ENCODE measurements at places on chromosomes 11 and 22.

DNA sequence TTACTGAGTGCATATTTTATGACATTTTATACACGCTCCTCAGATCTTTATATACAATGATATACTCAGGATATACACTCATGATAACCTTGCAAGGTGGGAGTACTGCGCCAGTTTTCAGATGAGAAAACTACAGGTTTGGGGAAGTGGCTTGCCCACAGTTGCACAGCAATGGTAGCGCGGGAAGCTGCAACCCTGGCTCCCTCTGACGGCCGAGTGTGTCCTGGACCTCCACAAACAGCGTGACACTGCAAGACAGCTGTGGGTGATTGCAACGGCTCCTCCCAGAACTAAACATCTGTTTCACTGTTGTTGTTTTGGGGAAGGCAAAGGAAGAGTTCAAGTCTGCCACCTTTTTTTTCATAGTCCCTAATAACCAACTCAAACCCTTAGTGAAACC lies 47.0 kb downstream of the PACSIN2 start:
- DNase-seq = no peak

DNA sequence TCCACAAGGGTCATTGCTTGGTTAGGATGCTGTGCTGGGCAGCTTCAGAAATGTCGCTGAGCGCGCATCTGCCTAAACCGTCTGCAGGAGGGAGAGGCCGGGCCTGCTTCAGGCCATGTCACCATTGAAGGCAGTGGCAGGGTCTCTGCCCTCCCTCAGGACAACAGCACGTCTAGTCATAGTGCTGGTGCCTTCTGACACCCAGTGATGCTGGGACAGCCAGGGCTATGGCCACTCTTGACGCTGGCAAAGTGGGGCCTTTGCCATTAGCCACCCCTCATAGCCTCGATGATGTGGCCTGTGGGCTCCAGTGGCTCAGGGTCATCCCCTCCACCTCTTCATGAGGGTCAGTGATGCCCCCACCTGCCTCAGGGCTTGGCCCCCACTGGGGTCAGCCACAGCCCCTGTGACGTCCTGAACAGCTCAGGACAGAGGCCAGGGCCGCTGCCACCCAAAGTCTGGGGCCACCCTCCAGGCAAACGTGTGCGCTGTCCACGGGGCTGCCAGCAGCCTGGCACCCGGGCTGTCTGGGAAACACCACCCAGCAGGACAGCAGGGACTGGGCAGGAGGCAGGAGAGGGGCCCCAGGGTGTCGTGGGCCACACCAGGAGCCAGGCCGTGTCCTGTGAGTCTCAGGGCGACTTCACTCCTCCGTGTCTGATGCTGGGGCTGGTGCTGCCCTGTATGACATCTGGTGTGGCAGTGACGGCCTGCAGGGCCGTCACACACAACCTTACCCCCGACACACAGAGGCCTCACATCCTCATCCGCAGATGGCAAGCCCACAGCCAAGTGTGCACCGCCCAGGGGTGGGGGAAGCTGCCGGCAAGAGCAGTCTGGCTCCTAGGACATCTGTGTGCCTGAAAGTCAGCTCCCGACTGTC lies 42.5 kb downstream of the CERK start:
- no peak for DNase-seq

DNA sequence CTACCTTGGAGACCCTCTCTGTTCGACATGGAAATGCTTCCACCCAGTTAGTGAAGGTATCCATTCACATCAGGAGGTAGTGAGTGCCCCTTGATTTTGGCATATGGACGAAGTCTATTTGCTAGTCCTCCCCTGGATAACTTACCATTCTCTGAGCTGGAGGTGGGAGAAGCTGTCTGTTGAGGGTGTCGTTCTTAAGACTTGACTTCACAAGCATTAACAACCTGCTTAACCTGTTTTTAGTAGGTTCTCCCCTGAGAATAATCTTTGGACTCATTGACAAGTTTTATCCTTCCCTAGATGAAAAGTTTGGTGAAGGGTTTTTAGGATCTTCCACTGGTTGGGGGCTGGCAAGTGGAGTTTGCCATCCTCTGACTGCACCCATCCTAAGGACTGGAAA lies 1053.8 kb upstream of the CNTN5 start:
- no peak for DNase-seq

GRCh38 chr11:16880184-16880801 lies 133.9 kb downstream of the PLEKHA7 start:
- DNase-seq = no peak

DNA sequence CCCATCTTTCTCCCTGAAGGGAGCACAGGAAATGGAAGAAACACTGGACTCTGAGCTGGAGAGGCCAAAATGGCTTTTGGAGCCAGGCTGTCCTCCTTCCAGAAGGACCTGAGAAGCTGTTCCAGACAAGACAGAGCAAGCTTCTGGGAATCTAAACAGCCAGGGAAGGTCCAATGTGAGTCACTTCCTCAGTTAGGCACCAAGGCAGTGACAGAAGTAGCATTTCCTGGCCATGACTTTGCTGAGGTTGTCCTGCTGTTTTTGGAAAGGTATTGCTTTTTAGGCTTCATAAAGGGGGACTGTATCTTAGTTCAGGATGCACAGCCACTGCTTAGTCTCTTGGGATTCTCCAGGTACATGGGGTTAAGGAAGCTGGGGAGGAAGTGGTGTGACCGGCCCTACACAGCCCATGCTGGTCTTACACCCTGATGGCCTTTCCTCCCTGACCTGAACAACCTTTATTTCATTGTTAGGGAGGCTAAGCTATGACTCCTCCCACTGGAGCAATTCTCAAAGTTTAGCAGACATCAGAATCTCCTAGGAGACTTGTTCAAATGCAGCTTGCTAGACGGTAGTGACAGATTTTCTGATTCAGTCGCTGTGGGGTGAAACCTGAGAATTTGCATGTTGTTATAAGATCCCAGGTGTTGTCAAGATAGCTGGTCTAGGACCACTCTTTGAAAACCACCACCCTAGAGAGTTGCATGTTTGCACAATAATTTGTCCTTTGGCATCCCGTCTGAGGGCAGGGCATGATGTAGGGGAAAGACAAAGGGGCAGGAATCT lies 6.8 kb upstream of the INSC start:
- DNase-seq = peak; percentile 13

GRCh38 chr11:102306817-102307726 lies 10.2 kb upstream of the BIRC3 start:
- no peak for DNase-seq

DNA sequence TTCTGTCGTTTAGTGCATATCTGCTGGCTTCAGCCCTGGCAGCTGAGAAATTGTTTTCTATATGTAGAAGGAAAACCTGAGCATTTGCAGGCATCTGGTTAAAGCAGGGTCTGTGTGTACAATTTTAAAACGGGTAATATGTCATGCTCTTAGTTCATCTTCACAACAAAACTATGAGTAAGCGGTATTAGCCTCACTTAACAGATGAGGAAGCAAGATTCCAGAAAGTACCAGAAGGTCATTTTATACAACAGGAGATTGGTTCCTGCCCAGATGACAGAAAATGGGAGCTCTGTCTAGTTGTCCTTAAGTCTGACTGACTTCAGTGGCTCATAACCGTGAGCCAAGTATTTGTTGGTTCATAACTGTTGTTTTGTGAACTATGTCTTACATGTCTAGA lies 1.1 kb downstream of the TIMM10B start:
- no peak for DNase-seq

All from NCI-H526 (cell line).